ENCODE measurements at places on chromosomes 5 and 9. TPM values are rescaled to one million over a fixed set of nuclear protein-coding genes. Genes with fewer than 3 reads are reported as not detected.

The PRR16 gene
- not detected for total RNA-seq

DNA sequence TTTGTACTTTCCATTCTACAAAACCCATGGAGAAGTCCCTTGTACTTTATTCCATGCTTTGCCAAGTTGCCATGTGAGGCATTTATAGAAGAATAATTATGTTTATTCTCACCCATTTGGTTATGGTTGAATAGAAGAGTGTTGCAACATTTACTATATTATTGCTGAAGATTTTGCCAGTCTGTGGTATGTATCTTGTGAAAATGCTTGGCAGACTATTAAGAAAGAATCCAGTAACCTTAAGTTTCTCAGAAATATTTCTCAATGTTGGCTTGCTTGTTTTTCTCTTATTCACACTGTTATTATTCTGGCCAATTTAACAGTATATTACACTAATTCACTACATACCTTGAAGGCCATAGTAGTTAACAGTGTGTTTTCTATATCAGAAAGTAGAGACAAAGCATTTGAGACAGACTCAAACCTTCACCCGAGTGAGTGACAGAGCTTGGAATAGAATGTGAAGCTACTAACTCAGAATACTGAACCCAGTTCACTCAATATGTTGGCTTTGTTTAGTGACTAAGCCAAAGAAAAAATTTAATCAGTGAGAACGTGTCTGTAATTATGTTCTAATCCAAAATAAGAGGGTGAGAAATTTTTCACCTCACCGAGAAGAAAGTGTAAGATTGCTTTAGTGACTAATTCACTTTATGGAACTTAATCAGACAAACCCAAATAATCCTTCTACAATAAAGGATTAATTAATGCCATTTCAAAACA is 184.4 kb downstream of the CWC27 start:
- H3K36me3 ChIP-seq, result no peaks in the 10 kb centered on the region
- no peak for DNase-seq
- H3K27ac ChIP-seq, result no peak overlapping the region
- no peaks in the 10 kb centered on the region for H3K4me1 ChIP-seq
- H3K4me3 ChIP-seq, result no peak overlapping the region
- no peaks in the 10 kb centered on the region for H3K27me3 ChIP-seq

DNA sequence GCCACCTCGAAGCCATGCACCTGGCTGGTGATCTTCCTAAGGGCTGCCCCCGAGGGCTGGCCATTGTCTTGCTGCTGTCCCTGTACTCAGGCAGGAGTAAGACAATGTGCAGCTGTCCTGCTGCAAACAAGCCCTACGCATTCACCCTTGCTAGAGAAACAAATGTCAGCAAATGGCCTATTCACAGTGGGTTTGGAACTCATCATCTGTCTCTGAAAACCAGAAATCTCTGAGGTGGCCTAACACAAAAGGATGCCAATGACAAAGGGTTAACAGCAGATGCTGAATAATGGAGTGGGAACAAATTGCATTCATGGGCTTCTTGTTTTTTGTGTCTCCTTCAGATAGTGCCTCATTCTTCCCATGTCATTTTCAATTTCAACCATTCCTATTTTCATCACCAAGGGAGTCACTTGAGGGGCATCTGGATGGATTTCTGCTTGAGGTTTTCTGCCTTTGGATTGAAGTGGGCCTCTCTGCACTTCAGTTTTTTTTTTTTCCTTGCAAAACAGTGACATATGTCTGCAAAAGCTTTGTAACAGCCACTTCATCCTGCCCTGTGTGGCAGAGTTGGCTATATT is 261.6 kb upstream of the VLDLR start:
- no peak for DNase-seq
- H3K27ac ChIP-seq, result no peak overlapping the region
- peaks cover 8% of the 10 kb centered on the region for H3K27me3 ChIP-seq
- H3K36me3 ChIP-seq, result no peaks in the 10 kb centered on the region

DNA sequence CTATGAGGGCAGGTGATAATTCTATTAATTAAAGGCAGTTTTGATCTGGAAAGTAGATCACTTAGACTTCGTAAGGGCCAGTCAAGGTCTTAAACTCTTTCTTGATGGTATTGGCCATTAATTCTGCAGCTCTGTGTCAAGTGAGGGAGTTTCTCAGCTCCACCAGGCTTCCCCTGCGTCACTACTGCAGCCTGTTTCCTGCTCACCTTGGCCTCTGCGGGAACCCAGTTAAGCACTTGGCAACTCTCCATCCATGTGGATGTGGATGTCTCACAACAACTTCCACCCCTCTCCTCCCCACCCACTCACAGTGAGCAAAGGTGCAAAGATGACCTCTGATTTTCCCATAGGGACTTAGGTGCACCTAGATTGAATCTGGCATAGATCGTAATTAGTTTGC is 191.6 kb downstream of the PLK2 start:
- H3K36me3 ChIP-seq, result no peaks in the 10 kb centered on the region
- no peak for DNase-seq
- H3K27me3 ChIP-seq, result peaks cover 9% of the 10 kb centered on the region

The CDX1 gene
- not detected for total RNA-seq

GRCh38 chr9:114351932-114352331 is 22.3 kb downstream of the ORM2 start:
- peaks cover 48% of the 10 kb centered on the region for H3K4me1 ChIP-seq
- peaks cover 59% of the 10 kb centered on the region for H3K36me3 ChIP-seq
- H3K27me3 ChIP-seq, result no peaks in the 10 kb centered on the region

DNA sequence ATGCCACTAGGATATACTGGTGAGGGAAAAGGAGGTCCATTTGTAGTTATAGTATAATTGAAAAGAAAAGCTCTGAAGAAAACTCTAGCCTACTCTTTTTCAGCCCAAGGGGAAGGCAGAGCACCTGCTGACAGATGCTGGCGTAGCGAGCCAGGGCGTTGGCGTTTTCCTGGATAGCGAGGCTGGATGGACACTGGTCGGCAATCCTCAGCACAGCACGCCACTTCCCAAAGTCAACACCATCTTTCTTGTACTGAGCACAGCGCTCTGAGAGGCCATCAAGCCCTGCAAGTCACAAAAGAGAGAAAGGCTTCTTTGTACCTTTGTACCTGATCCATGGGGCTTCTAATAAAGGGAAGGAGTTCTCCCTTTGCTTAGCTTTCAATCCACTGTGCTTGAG is 8.2 kb downstream of the ALDOB start:
- H3K27ac ChIP-seq, result no peak overlapping the region
- no peak for DNase-seq
- peaks cover 2% of the 10 kb centered on the region for H3K27me3 ChIP-seq
- peaks cover 2% of the 10 kb centered on the region for H3K36me3 ChIP-seq

- no peak for DNase-seq
- H3K27ac ChIP-seq, result no peak overlapping the region
- H3K4me1 ChIP-seq, result no peaks in the 10 kb centered on the region
- no peaks in the 10 kb centered on the region for H3K27me3 ChIP-seq
- no peaks in the 10 kb centered on the region for H3K36me3 ChIP-seq
Measured at GRCh38 chr5:125481506-125482465, 735.3 kb upstream of the ZNF608 start.

DNA sequence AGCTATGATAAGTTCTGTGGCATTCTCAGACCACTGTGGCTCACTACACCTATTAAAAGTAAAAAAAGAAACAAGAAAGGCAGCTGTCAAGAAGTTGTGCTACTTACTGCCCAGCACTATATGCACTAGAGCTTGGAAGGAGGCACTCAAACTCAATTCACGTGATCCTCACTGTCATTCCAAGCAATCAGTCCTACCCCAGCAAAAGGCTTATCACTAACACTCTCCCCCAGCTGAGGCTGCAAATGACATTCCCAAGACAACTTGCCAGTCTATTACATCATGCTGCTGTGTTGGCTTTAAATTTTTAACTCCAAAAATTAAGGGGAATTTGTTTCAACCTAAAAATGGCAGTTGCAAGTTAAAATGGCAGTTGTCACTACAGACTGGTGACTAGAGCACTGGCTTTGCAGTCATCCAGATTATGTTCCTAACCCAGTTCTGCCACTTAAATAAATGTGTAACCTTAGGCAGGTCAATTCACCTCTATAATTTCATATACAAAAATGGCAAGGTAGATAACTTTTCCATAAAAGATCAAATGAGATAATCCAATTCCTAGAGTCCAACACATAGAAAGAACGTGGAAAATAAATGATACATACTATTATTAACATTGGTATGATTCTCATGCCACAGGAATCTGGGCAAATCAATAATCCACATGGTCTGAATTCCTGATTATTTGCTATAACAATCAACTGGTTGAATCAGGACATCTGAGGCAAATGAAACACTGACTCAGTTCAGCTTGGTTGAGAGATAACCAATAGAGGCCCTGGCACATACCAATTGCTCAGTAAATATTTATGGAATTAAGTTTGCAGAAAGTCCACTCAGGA is 52.4 kb downstream of the FBXW11 start:
- no peak for DNase-seq
- no peaks in the 10 kb centered on the region for H3K36me3 ChIP-seq
- H3K4me1 ChIP-seq, result peaks cover 59% of the 10 kb centered on the region
- no peaks in the 10 kb centered on the region for H3K27me3 ChIP-seq
- no peak overlapping the region for H3K4me3 ChIP-seq

DNA sequence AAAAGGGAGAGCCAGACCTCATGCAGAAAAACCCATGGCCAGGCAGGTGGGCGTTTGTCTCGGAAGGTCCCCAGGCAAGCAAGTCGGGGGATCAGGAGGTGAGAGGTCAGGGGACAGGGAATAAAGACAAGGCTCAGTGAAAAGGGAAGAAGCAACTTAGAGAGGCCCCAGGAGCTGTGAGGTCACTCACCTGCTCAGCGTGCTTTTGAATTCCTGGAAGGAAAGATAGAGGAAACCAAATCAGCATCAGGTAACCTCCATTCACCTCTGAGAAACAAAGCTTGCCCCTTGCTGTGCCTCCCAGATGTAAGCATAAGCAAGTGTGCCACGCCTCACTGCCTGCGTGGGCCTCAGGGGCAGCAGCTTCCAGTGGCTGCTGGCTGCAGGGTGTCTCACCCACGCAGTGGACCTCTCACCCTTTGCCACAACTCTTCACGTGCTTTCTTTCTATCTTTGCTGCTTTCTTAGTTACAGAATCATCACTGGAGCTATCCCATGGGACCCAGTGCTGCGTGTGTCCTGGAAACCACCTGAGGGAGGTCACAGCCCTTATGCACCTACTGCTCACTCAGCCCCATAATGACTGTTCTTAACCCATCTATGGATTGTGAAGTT is 6.0 kb downstream of the TRIM7 start:
- H3K4me1 ChIP-seq, result no peaks in the 10 kb centered on the region
- peaks cover 3% of the 10 kb centered on the region for H3K27me3 ChIP-seq
- no peak overlapping the region for H3K27ac ChIP-seq

DNA sequence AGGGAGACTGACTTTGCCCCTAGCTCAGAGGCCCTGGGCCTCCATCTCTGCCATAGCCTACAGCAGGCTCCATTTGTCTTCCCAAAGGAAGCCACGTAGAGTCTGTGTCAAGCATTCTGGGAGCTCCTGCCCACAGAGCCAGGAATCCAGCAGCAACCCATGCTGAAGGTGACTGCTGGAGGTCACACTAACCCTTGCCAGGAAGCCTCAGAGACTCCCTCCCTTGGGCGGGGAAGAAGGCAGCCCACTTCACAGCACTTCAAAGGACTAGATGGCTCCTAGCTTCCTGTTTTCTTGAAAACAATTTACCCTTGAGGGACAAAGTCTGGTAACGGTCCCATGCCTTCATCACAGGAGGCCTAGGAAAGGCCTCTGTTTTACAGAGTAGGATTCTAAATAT is 1.7 kb downstream of the CKMT2 start:
- H3K36me3 ChIP-seq, result no peaks in the 10 kb centered on the region
- H3K4me3 ChIP-seq, result no peak overlapping the region
- H3K4me1 ChIP-seq, result peaks cover 17% of the 10 kb centered on the region
- H3K27me3 ChIP-seq, result no peaks in the 10 kb centered on the region

The PTPDC1 gene
- 4.2 TPM for total RNA-seq

The TOPORS gene
- 14.8 TPM for total RNA-seq

GRCh38 chr5:8381972-8382371 is 513.0 kb downstream of the MTRR start:
- H3K27ac ChIP-seq, result no peak overlapping the region
- no peak overlapping the region for H3K4me3 ChIP-seq
- no peak for DNase-seq
- H3K36me3 ChIP-seq, result no peaks in the 10 kb centered on the region

- no peaks in the 10 kb centered on the region for H3K27me3 ChIP-seq
- DNase-seq, result no peak
- H3K4me1 ChIP-seq, result no peaks in the 10 kb centered on the region
- H3K36me3 ChIP-seq, result peaks cover 1% of the 10 kb centered on the region
- H3K4me3 ChIP-seq, result no peak overlapping the region
Measured at GRCh38 chr9:92493749-92494387, 11.6 kb upstream of the ASPN start.

The PHYHD1 gene
- 0.34 TPM for total RNA-seq

- H3K4me3 ChIP-seq, result no peak overlapping the region
- DNase-seq, result peak; percentile 4
- no peaks in the 10 kb centered on the region for H3K36me3 ChIP-seq
- no peak overlapping the region for H3K27ac ChIP-seq
- no peaks in the 10 kb centered on the region for H3K4me1 ChIP-seq
Measured at GRCh38 chr9:134487066-134487710, 154.4 kb upstream of the COL5A1 start.

- no peaks in the 10 kb centered on the region for H3K27me3 ChIP-seq
- H3K36me3 ChIP-seq, result no peaks in the 10 kb centered on the region
- no peak for DNase-seq
Measured at GRCh38 chr5:88555674-88556073, 287.0 kb upstream of the TMEM161B start.

DNA sequence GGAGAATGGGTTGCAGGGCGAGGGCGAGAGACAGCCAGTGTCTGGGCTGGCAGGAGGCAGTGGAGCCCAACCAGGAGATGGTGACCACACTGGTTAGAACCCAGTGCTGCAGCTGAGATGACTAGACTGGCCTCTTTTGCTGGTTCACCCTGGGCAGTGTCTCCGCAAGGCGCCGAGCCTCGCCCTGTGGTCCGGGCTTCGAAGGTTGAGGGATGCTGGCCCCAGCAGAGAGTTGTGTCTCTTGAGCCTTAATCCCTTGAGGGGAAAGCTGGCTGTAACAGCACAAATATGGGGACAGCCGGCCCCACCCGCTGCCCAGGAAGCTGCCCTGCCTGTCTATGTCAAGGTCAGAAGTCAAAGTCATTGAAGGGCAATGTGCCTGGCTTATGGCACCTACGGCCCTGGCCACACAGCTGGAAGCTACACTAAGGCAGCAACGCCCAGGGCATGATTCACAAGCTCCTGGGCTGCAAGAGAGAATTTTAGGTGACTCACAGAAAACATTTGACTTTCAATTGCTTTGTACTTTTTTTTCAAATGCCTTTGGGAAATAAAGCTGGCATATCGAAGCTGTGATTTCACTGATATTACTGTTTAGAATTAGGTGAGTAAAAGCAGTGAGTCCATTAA is 33.3 kb downstream of the NKX2-5 start:
- H3K27ac ChIP-seq, result no peak overlapping the region
- no peaks in the 10 kb centered on the region for H3K36me3 ChIP-seq
- DNase-seq, result no peak
- H3K4me1 ChIP-seq, result no peaks in the 10 kb centered on the region

DNA sequence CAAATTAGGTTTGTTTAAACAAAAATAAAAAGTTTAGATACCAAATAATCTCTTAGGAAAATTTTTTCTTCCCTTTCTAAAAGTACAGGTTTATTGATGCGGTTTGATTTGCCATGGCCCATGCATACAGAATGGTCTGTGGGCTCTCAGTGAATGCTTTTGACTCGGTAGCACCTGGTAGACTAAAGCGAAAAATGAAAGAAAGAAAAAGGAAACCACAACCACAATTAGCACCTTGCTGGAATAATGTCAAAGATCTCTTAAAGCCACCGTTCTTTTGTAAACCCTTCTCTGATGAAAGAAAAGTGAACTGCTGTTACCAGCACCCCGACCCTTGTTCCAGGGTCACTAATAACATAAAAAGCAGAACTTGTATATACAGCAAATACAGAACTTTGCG is 157.9 kb downstream of the NFIB start:
- H3K4me1 ChIP-seq, result peaks cover 6% of the 10 kb centered on the region
- no peak overlapping the region for H3K4me3 ChIP-seq
- no peak for DNase-seq
- H3K27ac ChIP-seq, result no peak overlapping the region
